ENCODE measurements at places on chromosomes 1 and 21. TPM values are rescaled to one million over a fixed set of nuclear protein-coding genes. Genes with fewer than 3 reads are reported as not detected.

The BATF3 gene
- 3.6 TPM for total RNA-seq

The CTBS gene
- total RNA-seq = 5.1 TPM

The OXCT2 gene
- 4.0 TPM for total RNA-seq

The ADGRL4 gene
- total RNA-seq = 1.3 TPM

The NAXE gene
- 87.5 TPM for total RNA-seq

The KIF17 gene
- 13.3 TPM for total RNA-seq

The ALX3 gene
- not detected for total RNA-seq

The COL8A2 gene
- 5.0 TPM for total RNA-seq

The FAM72B gene
- 15.0 TPM for total RNA-seq

DNA sequence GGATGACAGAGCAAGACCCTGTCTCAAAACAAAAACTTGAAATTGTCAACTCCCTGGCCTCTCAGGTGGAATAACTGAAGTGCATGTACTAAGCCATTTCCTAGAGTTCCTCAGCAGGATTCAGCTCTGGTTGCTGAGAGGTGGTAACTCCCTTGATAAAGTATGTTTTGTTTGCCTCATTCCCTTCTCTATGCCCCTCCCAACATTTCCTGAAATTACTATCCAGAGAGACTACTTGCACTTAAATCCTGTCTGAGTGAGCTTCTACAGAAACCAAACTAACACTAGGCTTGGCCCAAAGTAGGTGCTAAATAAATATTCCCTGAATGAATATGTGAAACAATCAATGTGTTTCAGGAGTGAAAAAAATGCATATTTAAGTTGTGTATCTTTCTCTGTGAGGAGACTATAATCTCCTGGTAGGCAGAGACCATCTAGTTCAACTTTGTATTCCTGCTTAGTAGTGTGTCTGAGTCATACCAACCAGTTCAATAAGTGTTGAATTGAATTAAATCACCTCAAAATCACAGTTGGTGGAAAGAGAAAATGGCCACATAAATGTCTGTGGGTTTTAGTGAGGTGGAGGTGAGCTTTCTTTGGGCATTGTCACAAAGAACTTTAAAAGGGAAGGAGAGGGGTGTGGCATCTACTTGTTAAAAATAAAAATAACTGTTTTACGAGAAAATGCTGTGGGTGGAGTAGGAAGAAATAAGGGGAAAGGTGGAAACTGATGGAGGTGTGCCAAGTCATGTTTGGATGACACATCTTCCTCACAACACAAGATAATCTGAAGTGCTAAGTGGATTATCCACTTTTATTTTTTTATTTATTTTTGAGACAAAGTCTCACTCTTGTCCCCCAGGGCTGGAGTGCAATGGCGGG is 12.6 kb downstream of the RIMKLA start:
- no peak overlapping the region for H3K27ac ChIP-seq
- H3K36me3 ChIP-seq = no peaks in the 10 kb centered on the region
- no peak overlapping the region for H3K4me3 ChIP-seq
- H3K4me1 ChIP-seq = no peaks in the 10 kb centered on the region
- DNase-seq = no peak

DNA sequence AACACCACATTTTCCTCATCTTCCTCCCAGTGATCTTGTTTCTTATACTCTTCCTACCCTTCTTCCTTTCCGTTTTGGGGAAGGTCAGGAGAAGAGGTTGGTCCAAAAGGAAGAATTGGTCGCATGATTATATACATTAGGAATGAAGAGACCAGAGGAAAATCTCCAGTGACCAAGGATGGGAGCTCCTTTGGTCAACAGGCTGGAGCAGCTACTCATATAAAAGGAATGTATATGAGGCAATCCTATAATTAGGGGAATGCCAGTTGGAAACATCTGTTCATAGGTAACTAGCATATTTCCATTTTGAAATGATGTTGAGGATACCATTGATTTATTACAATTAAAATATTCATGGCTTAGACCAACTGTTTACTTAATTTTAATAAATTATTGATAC is 114.5 kb downstream of the LRRC40 start:
- H3K4me1 ChIP-seq = no peaks in the 10 kb centered on the region
- H3K27ac ChIP-seq = no peak overlapping the region
- no peaks in the 10 kb centered on the region for H3K36me3 ChIP-seq

- no peak for DNase-seq
- no peak overlapping the region for H3K4me3 ChIP-seq
- no peak overlapping the region for H3K27ac ChIP-seq
- no peaks in the 10 kb centered on the region for H3K36me3 ChIP-seq
- H3K4me1 ChIP-seq = 0 out of 2 replicates have a peak, but pooled peaks cover under 1% of the 10 kb centered on the region
These were observed 3.5 kb upstream of the CD244 start for GRCh38 chr1:160866001-160866694.

- no peak overlapping the region for H3K27ac ChIP-seq
- H3K4me1 ChIP-seq = no peaks in the 10 kb centered on the region
- no peaks in the 10 kb centered on the region for H3K36me3 ChIP-seq
- H3K4me3 ChIP-seq = no peak overlapping the region
These were observed 31.6 kb upstream of the ABCB10 start for GRCh38 chr1:229590119-229590518.

- no peak for DNase-seq
- peaks cover 11% of the 10 kb centered on the region for H3K4me1 ChIP-seq
- H3K36me3 ChIP-seq = no peaks in the 10 kb centered on the region
- H3K4me3 ChIP-seq = no peak overlapping the region
- no peaks in the 10 kb centered on the region for H3K27me3 ChIP-seq
- H3K27ac ChIP-seq = no peak overlapping the region
These were observed 23.7 kb upstream of the PEF1 start for GRCh38 chr1:31668303-31668883.

- no peaks in the 10 kb centered on the region for H3K27me3 ChIP-seq
- no peak overlapping the region for H3K27ac ChIP-seq
- no peaks in the 10 kb centered on the region for H3K36me3 ChIP-seq
- H3K4me1 ChIP-seq = no peaks in the 10 kb centered on the region
- no peak overlapping the region for H3K4me3 ChIP-seq
These were observed 45.2 kb downstream of the SLC30A7 start for GRCh38 chr1:100941098-100941527.

DNA sequence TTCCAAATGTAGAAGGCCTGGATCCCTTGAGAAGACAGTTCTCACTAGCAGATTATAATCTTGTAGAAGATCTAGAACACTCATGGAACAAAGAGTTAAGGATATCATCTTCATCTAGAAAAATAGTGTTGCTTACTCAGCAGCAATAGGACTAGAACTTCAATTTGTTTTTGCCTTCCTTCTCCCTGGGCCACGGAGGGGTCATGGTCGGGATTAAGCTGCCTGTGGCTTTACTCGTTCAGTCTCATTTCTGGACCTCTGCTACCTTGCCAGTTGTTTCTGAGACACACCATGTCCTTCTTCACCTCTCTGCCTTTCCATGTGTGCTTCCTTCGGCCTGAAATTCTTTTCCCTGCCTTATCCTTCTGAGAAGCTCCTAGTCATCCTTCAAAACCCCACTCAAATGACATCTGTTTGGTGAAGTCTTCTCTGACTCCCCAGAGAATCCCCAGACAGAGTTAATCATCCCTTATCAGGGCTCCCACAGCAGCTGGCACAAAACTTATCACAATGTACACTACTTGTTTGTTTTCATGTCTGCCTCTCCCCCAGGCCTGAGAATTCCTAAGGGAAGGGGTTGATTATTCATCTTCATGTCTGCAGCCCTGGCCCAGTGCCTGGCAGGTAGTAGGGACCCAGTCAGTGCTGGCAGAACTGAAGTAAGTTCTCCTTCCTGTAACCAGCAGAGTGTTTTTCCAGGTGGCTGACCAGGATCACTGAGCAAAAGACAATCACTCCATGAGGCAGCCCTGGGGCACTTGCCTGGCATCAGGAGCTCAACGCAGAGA is 15.5 kb upstream of the SNX27 start:
- H3K27me3 ChIP-seq = 0 out of 2 replicates have a peak, but pooled peaks cover 5% of the 10 kb centered on the region
- H3K27ac ChIP-seq = no peak overlapping the region
- no peak for DNase-seq

DNA sequence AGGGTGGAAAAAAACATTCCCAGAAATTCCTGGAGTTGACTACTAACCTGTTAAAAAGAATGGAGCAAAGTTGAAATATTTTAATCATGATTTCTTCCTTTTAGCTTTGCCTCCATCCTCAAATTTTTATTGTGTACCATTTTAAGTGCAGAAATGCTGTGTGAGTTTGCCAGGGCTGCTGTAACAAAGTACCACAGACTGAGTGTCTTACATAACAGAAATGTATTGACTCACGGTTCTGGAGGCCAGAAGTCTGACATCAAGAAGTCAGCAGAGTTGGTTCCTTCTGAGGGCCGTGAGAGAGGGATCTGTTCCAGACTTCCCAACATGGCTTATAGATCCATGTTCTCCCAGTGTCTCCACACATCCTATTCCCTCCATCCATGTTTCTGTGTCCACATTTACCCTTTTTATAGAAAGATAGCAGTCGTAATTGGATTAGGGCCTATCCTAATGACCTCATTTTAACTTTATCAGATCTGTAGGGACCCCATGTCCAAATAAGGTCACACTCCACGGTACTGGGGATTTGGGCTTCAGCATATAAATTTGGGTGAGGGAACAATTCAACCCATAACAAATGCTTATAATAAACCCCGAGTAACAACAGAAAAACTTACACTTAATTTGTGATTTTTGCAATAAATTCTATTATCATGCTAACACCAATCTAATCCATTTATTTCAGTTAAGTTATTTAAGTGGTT is 12.7 kb downstream of the SNX7 start:
- no peak for DNase-seq
- no peak overlapping the region for H3K27ac ChIP-seq
- no peaks in the 10 kb centered on the region for H3K36me3 ChIP-seq
- H3K4me3 ChIP-seq = no peak overlapping the region
- H3K27me3 ChIP-seq = no peaks in the 10 kb centered on the region

DNA sequence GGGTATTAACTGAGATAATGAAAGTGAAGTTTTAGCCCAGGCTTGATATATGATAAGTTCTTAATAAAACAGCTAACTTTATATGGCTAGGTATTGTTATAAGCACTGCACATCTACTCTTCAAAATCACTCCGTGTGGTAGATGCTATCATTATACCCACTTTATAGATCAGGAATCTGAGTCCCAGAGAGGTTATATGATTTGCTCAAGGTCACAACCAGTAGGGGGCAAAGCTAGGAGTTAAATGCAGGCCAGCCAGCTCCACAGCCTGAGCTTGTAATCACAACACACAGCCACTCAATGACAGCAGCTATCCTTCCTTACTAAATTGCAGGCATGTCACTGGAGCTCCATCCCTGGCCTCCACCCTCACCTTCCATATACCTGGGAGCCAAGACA is 115.8 kb downstream of the CAPN8 start:
- no peak overlapping the region for H3K27ac ChIP-seq
- H3K27me3 ChIP-seq = no peaks in the 10 kb centered on the region
- no peaks in the 10 kb centered on the region for H3K36me3 ChIP-seq
- peak; percentile 14 for DNase-seq
- no peak overlapping the region for H3K4me3 ChIP-seq

GRCh38 chr1:61572046-61572445 is 152.9 kb downstream of the TM2D1 start:
- no peak for DNase-seq
- H3K27me3 ChIP-seq = no peaks in the 10 kb centered on the region
- no peak overlapping the region for H3K4me3 ChIP-seq
- H3K36me3 ChIP-seq = no peaks in the 10 kb centered on the region

- H3K36me3 ChIP-seq = no peaks in the 10 kb centered on the region
- H3K4me1 ChIP-seq = peaks cover 7% of the 10 kb centered on the region
- no peak overlapping the region for H3K27ac ChIP-seq
- H3K4me3 ChIP-seq = no peak overlapping the region
These were observed 9.0 kb upstream of the LDLRAP1 start for GRCh38 chr1:25534410-25534788.

- H3K27me3 ChIP-seq = no peaks in the 10 kb centered on the region
- H3K4me1 ChIP-seq = peaks cover 43% of the 10 kb centered on the region
- no peak overlapping the region for H3K4me3 ChIP-seq
- H3K36me3 ChIP-seq = no peaks in the 10 kb centered on the region
These were observed 29.0 kb upstream of the SLAMF1 start for GRCh38 chr1:160675641-160676410.

- no peak overlapping the region for H3K4me3 ChIP-seq
- H3K27ac ChIP-seq = no peak overlapping the region
- peaks cover 32% of the 10 kb centered on the region for H3K4me1 ChIP-seq
- peaks cover 19% of the 10 kb centered on the region for H3K27me3 ChIP-seq
- H3K36me3 ChIP-seq = no peaks in the 10 kb centered on the region
- DNase-seq = no peak
These were observed 1.9 kb downstream of the ETNK2 start for GRCh38 chr1:204149635-204150565.
